ENCODE measurements at places on chromosomes 2 and 18.

GRCh38 chr2:85734015-85734414 lies 19.8 kb upstream of the ATOH8 start:
- DNase-seq = no peak

DNA sequence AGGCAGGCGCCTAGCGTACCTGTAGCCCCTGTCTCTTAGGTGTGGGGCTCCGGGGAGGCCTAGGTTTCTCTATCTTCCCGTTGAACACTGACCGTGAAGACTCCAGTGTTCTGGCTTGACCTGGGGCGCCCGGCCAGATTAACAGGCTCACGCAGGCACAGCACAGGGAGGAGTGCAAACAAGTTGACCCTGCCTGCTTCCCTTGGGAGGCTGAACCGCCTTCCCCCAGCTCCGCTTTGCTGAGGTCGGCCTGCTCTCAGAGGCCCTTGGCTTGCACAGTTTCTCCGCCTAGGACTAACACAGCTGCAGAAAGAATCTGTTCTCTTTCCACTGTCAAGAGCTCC lies 567 bp downstream of the PCYOX1 start:
- DNase-seq = no peak

DNA sequence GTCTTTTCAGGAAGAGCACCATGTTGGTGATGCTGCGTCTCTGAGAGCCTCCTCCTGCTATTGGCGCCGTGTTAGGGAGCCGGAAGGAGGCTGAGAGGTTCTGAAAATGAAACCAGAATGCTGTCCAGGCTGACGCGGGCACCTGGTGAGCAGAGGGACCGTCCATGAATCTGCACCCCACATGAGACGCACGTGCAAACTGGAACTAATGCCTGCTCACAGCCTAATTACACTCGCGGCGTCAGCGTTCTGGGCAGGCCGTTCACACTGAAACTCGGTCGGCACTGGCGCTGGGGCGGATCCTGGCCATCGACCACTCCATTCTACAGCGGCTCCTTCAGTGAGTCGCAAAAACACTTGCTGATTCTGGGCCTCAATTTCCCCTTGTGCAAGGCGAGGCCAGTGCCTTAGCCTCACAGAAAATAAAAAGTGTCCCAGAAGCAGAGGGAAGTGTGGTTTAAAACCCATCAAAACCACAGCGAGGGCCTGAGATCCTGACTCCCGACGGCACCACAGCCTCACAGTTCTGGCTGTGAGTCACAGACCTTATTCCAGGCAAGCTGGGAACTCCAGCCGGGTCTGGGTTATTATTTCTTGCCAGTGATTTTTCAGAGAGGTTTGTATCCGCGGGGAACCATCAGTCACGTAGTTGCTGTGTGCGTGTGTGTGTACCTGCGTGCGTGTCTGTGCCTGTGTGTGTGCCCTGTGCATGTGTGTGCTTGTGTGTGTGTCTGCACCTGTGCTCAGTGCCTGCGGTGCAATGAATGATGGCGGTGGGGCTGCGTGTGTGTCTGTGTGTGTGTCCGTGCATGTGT lies 49.1 kb upstream of the CTDP1 start:
- DNase-seq = no peak

- DNase-seq = no peak
Measured at GRCh38 chr2:54897420-54898310, 152.6 kb downstream of the RTN4 start.

- DNase-seq = no peak
Measured at GRCh38 chr2:144514616-144515091, 5.3 kb downstream of the ZEB2 start.

DNA sequence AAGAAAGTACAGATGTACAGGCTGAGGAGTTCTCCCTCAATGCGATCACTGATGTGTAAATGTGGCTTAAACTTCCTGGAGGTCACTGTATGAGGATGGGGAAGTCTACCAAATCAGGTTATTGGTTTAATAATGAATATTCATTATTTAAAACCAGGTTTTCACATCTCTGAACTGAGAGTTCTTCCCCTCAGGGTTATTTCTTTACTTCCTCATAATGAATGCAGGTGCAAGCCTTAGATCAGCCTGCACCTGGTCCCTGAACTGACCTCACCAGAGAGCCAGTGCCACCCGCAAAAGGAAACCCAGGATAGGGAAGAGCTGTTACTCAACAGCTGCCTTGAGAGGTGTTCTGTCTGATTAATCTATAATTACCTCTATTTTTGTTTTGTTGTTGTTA lies 369.0 kb downstream of the EPHA4 start:
- no peak for DNase-seq

GRCh38 chr2:234983011-234983726 lies 31.4 kb downstream of the SH3BP4 start:
- DNase-seq = no peak

- no peak for DNase-seq
Measured at GRCh38 chr2:71944806-71945602, 202.7 kb downstream of the CYP26B1 start.

DNA sequence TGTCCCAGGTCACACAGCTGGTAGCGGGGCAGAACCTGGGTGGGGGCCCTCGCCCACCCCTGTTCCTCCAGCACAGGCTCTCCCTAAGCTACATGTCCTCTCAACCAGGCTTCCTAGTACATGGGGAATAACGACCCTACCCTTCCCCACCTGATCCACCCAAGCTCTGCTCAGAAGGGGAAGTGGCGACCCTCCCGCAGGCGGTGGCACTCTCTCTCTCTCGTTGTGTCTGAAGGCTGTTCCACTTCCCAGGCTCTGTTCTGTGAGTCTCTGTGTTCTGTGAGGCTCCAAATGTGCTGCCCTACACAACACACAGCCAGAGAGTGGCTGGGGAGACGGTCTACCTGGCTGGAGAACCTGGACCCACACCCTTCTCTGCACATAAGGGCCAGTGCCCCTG lies 135.8 kb downstream of the COPS8 start:
- DNase-seq = no peak

GRCh38 chr2:66587216-66587615 lies 152.3 kb downstream of the MEIS1 start:
- DNase-seq = no peak

DNA sequence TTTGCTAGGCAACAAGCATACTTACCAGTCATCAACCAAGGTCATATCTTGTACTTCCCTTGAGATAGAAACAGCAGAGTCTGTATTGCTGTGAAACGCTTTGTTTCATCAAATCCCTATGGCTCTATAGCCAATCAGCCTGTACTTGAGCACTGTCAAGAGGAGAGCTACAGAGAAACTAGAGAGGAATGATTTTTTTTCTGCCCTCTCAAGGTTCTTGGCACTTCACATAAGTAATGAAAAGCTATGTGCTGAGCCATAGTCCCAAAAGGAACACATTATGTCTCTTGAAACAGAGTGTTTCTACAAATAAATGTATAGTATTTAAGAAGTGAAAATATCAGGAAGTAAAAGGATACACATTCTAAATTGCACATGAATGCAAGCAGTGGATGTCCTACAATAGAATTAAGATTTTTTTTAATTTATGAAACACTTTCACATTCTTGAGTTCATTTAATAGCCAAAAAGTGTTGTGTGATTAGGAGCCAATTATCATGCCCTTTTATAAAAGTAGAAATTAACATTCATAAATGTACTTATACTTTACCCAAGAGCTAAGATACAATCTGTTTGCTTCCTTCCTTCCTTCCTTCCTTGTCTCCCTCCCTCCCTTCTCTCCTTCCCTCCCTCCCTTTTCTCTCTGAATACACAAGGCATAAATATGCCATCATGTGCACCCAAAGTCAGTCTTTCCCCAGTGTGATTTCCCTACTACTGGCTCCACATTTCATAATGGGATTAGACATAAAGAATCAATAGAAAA lies 131.8 kb downstream of the CSRNP3 start:
- no peak for DNase-seq

DNA sequence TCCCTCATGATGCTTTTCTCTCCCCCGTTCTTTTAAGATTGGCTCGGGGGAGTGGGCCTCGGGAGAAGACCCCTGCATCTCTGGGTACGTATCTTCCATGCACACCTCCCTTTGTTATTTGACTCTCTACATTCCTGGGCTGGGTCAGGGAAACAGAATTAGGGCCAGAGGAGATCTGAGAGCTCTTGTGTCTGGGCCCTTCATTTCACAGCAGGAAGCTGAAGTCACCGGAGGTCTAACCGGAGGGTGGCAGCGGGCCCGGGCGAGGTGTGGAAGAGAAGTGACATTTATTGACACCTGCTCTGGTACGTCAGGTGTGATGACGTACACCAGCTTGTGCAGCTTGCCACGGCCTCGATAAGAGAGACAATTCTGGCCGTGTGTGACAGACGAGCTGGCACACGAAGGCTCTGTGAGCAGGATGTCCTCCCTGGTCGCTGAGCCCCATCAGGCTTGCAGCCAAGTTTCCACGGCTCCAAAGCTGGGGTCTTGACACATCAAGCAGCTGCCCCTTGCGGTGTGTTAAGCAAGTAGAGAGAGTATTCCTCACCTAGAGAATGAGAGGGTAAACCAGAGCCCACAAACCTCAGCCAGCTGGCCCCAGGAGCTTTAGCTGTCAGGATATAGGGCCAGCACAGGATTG lies 30.4 kb downstream of the TOGARAM2 start:
- no peak for DNase-seq

- no peak for DNase-seq
Measured at GRCh38 chr2:144595279-144595678, 75.4 kb upstream of the ZEB2 start.
